ENCODE measurements at places on chromosomes 13 and 19. TPM values are rescaled to one million over a fixed set of nuclear protein-coding genes. Genes with fewer than 3 reads are reported as not detected.

Gene DLL3
- 1.4 TPM for total RNA-seq

Gene PABPC3
- total RNA-seq, result 1.2 TPM

Gene GPR12
- not detected for total RNA-seq

Gene ZNF546
- total RNA-seq, result 3.8 TPM

Gene LHFPL6
- total RNA-seq, result 1.6 TPM

Gene DLEU7
- not detected for total RNA-seq

Gene NCR1
- total RNA-seq, result 0.43 TPM

Gene ZNF382
- 7.4 TPM for total RNA-seq

Gene HS6ST3
- not detected for total RNA-seq

Gene RASAL3
- 75.0 TPM for total RNA-seq

Gene RPL18A
- total RNA-seq, result 3,196 TPM

Gene ZNF564
- total RNA-seq, result 6.0 TPM

Gene SMIM44
- not detected for total RNA-seq

Gene ZNF14
- 7.9 TPM for total RNA-seq

Gene UBAC2
- total RNA-seq, result 56.0 TPM

Gene C5AR1
- 1.4 TPM for total RNA-seq

Gene DACT3
- 3.9 TPM for total RNA-seq

Gene URAD
- not detected for total RNA-seq

Gene DGKH
- 12.2 TPM for total RNA-seq

Gene OR10H1
- total RNA-seq, result not detected

Gene CGB8
- not detected for total RNA-seq

Gene PCDH17
- total RNA-seq, result not detected

Gene NFIX
- total RNA-seq, result 8.7 TPM

Gene CACNG7
- not detected for total RNA-seq

Gene COLGALT1
- total RNA-seq, result 78.9 TPM

Gene CEACAM1
- 3.5 TPM for total RNA-seq

Gene DIRAS1
- not detected for total RNA-seq

Gene HRC
- not detected for total RNA-seq

Gene CNOT3
- total RNA-seq, result 62.1 TPM

Gene ZNF429
- total RNA-seq, result 4.7 TPM

Gene EFNA2
- total RNA-seq, result not detected

Gene IRGC
- not detected for total RNA-seq

Gene KLK4
- total RNA-seq, result not detected

Gene ATP8B3
- total RNA-seq, result 2.3 TPM

Gene C19orf33
- not detected for total RNA-seq

Gene URI1
- total RNA-seq, result 75.4 TPM

Gene SYNGR4
- not detected for total RNA-seq

Gene KIR2DL4
- not detected for total RNA-seq

Gene NLRP4
- not detected for total RNA-seq

Gene NRTN
- 0.21 TPM for total RNA-seq

Gene ZNF99
- total RNA-seq, result not detected

Gene IGFL1
- not detected for total RNA-seq

Gene EDNRB
- not detected for total RNA-seq

Gene ZNF100
- 28.2 TPM for total RNA-seq
